NCI-H1930 (cell line): ENCODE measurements at places on chromosomes 2 and 18.
A peak's percentile ranks its signal among the peaks of the same experiment; 100 is the strongest.

GRCh38 chr2:190649798-190650390 is 1.0 kb downstream of the NAB1 start:
- DNase-seq = no peak

GRCh38 chr2:137674991-137675390 is 289.3 kb upstream of the HNMT start:
- DNase-seq = no peak

- DNase-seq = no peak
Measured at GRCh38 chr2:148102641-148103040, 81.8 kb downstream of the MBD5 start.

GRCh38 chr2:180449171-180449915 is 442.2 kb upstream of the CWC22 start:
- DNase-seq = no peak

GRCh38 chr2:735670-736218 is 58.5 kb upstream of the TMEM18 start:
- no peak for DNase-seq

DNA sequence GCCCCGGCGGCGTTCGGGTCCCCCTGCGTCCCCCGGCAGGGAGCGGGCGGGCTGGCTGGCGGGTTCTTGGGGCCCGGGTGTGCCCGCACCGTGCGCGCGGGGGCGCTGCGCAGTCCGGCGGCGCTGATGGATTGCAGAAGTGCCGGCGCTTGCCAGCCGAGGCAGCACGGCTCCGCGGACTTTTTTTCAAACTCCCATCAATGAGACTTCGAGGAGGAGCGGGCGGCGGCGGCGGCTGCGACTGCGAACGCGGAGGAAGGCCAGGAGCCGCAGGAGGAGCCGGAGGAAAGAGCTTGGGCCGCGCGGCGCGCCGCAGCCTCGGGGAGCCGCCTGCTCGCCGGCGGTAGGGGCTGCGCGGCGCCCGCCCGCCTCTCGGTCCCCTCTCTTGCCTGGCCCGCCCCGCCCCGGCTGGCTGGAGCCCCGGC is at the start of gene GLI2:
GLI2 (plus strand) TSS at position 123 of the 425 bp plus-strand sequence. CDS start 61,453 bp downstream, outside the sequence.
- peak; percentile 49 for DNase-seq

GRCh38 chr2:230687498-230687897 is 25.1 kb upstream of the CAB39 start:
- no peak for DNase-seq

GRCh38 chr2:203659331-203660049 is 46.9 kb upstream of the CD28 start:
- no peak for DNase-seq

- DNase-seq = no peak
Measured at GRCh38 chr2:235688511-235689426, 194.9 kb downstream of the AGAP1 start.

- no peak for DNase-seq
Measured at GRCh38 chr18:23619388-23619881, 33.1 kb upstream of the NPC1 start.

DNA sequence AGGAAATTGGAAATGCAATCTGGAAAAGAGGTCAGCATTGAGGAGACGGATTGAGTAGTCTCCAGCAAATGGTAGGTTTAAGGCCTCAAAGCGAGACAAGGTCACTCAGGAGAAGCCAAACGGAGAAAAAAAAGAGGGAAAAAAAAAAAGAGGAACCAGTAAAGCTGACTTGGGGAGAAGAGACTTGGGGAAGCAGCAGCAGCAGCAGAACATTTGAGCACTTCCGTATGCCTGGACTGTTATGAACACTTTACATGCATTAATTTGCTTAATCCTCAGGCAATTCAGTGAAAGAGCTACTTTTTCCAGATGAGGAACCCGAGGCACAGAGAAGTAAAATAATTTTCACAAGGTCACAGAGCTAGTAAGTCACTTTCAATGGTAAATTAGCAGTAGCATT is 81.3 kb downstream of the OSBPL6 start:
- no peak for DNase-seq

DNA sequence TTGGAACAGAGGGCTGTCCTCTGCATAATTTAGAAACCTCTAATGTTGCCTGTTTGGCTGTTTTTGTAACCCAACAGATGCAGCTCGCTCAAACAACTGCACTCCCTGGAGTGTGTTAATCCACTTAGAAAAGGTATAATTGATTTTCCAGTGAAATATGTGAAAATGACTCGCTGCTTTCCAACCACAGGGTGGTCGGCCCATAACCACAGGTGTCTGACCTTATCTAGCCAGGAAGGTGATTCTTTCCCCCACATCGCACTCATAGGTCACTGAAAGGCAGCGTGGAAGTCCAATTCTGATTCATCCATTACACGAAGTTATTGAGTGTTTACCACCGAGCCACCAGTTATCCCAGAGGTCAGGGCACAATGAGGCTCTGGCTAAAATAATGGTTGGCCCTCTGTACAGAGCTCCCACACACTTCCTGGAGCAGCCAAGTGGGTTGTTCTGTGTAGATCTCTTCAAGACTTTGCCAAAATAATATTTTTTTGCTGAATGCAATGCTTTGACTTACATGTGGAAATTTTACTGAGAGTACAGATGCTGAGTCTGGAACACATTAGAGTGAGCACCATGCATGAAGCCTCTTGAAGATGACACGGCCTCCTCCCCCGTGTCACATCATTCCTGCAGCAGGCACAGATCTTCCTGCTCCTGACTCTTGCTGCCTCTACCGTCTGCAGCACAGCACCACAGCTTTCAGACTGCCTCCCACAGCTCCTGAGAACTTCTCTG is 396.2 kb downstream of the ZNF516 start:
- no peak for DNase-seq

DNA sequence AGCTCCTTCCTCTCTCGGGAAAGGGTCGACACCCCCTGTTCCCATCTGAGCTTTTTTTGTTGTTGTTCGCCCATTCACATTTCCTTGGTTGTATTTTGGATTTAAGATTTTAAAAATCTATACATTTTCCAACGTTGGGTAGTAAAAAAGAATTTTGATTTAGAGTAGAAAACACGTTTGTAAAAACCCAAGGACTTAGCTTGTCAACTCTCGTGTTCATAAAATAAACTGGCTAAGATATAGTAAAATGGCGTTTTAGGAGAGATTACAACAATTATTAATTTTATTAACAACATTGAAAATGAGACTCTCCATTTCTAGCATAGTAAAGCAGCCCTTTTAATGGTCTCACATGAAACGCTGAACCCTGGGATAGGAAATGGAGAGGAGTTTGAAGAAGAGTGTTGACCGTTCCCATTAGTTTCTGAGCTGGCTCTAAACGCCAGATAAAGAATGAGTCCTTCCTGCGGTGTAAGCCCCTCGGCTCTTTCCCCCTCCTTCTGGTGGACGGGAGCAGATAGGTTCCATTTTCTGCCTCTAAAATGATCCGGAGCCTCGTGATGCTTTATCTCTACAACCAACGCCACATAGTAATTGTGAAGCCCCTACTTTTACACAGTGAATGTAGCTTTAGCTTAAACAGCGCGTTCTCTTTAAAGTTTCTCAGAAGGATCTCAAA is 24.0 kb upstream of the ZNF516 start:
- DNase-seq = peak; percentile 68
